ENCODE measurements at places on chromosomes 3 and 15. TPM values are rescaled to one million over a fixed set of nuclear protein-coding genes. Genes with fewer than 3 reads are reported as not detected.

IGSF10 gene
- 23.2 TPM for total RNA-seq

C3orf33 gene
- 5.6 TPM for total RNA-seq

GRCh38 chr15:33360886-33361285 lies 50.1 kb downstream of the RYR3 start:
- no peak for DNase-seq

DNA sequence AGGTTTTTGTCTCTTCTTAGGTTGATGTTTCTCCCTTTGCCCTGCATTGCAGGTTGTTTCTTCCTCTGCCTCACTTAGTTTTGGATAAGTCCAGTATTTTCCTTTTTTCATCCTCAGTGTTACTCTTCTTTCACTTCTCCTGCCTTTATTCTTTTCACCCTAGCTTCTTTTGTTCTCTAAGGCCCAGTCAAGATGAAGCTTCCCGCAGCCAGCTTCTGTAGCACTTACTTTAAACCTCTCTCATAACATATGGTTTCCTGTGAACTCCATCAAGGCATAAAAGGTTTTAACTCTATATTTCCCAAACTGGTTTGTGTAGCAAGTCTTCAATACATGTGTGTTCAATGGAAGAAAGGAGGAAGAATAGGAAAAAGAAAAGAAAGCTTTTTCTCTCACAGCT lies 54.1 kb downstream of the TP63 start:
- no peak for DNase-seq

DNA sequence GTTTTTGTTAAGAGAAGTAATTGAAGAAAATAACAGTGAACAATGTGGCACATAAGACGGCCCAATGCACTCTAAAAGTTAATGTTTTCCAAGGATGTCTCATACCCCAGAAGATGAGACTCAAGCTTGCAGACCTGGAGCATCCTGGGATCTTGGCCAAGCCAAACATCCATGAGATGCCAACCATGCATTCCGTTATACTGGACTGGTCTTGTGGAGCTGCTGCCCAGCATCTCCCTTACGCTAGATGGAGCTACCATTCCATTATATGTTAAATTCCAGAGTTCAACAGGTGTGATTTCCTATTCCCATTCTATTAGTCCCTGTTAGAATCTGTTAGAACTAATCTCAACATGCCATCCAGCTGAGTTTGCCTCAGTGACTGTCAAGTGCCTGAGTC lies 181.8 kb downstream of the PDCD6IP start:
- no peak for DNase-seq

- no peak for DNase-seq
Measured at GRCh38 chr3:25781758-25782594, 1.3 kb downstream of the NGLY1 start.

- no peak for DNase-seq
Measured at GRCh38 chr15:39908186-39908585, 11.9 kb downstream of the GPR176 start.

DNA sequence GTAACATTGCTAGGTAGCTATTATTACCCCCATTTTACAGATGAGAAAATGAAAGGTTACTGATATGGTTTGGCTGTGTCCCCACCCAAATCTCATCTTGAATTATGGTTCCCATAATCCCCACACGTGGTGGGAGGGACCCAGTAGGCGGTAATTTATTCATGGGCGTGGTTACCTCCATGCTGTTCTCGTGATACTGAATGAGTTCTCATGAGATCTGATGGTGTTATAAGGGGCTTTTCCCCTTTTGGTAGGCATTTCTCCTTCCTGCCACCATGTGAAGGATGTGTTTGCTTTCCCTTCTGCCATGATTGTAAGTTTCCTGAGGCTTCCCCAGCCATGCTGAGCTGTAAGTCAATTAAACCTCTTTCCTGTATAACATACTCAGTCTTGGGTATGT lies 252.1 kb downstream of the OPA1 start:
- no peak for DNase-seq

GRCh38 chr3:106719583-106719982 lies 657.7 kb upstream of the CCDC54 start:
- DNase-seq: no peak

EOMES gene
- total RNA-seq: 0.74 TPM

GRCh38 chr3:127678315-127678599 lies 5.5 kb downstream of the ABTB1 start:
- DNase-seq: no peak

SLC9A9 gene
- total RNA-seq: 46.2 TPM

- no peak for DNase-seq
Measured at GRCh38 chr15:30958219-30958618, 33.2 kb downstream of the MTMR10 start.

DNA sequence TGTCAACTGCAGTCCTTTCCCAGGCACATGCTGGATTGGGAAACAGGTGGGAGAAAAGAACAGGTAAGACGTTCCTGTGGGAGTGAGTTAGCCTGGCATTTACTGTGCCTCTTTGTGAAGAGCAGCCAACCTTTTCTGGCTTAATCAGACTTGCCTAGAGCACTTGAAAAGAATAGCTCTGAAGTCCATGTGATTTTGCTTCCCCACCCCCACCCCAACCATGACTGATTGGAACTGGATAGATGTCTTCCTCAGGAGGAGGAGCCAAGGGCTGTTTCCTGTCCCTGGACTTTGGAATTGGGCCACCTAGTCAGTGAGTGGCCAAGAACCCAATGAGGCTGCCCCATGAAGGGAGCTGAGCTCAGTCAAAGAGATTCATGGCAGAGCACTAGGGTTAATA lies 4.7 kb upstream of the TMEM41A start:
- no peak for DNase-seq
